ENCODE measurements at places on chromosomes 5 and 9. TPM values are rescaled to one million over a fixed set of nuclear protein-coding genes. Genes with fewer than 3 reads are reported as not detected.

Gene SLC1A3
- 0.87 TPM for total RNA-seq

Gene SVEP1
- 3.9 TPM for total RNA-seq

Gene ZNF366
- 1.0 TPM for total RNA-seq

Gene AIF1L
- total RNA-seq, result 4.2 TPM

Gene FAM221B
- total RNA-seq, result not detected

Gene PCDHGB5
- total RNA-seq, result 4.0 TPM

Gene FRMD3
- total RNA-seq, result 1.7 TPM

GRCh38 chr5:96963267-96963666 lies 27.4 kb downstream of the LNPEP start:
- DNase-seq, result no peak

GRCh38 chr9:7176561-7176960 lies 418.8 kb downstream of the KDM4C start:
- DNase-seq, result no peak

DNA sequence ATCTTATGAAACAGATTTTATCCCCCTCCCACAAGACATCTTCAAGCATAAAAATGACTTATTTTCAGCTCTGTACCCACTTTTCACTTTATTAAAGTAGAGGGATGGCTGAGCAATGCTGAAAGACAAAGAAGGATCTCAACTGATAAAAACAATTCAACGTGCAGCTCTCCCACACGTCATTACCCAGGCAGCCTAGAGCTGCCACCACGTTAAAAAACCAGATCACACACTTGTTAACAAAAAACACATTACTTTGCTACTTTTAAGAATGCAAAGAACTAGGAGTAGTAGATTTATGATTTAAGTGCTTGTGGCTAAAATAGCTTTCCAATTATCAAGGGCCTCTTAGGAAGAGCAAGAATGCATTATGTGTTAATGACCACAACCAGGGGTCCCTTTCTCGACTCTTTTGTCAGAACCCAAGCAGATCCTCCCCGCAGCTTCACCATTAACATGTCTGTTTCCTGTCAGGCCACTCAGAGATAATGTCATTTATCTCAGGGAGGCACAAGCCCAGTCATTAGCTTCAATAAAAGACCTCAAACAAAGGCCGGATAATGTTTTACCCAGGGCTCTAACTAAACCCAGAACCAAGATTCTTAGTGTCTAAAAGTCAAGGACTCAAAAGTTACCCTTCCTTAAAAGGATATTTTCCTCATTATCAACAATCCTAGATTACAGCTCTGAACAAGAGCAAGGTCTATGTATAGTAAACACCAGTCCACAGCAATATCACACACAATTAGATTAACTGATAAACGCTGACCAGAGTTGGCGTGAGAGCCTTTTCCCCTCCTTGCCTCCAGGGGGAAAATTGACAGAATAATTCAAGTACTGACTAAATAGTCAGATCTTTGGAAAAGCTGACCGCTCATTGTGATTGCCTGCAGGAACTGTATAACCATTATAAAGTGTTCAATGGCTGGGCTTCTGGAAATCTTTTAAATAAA lies 7.5 kb downstream of the ZNF608 start:
- no peak for DNase-seq

DNA sequence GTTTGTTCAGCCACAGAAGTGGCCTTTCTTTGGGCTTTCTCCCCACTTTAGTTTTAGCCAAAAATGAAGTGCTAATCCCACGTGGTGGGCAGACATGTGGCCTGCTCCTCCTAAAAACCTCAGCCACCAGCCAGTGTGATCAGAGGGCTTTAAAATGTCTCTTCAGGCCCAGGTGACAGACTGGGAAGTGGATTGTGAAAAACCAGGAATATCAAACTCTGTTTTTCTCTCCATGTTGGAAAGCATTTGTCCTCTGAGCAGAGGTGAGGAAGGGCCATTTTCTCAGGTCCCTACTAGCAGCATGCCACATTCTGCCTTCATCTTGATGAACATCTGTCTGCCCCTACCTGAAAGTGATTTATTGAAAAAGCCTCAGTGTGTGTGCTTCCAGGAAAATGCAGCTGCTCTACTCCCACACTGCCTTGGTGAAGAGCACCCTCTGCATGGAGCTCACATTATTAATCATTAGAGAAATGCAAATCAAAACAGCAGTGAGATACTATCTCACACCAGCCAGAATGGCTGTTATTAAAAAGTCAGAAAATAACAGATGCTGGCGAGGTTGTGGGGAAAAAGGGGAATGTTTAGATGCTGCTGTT lies 181.2 kb upstream of the DMAC1 start:
- DNase-seq, result no peak

DNA sequence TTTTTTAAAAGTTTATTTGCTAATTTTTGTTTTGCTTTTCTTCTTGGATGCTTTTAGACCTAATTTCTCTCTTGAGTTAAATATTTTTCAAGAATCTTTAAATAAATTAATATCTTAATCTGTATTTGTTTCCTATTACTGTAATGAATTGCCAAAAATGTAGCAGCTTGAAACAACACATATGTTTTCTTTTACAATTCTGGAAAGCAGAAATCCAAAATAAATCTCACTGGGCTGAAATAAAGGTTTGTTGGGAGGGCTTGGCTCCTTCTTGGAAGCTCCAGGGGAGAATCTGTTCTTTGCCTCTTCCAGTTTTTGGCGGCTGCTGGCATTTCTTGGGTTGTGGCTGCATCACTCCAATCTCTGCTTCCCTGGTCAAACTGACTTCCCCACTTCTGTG lies 658.1 kb upstream of the ARRDC3 start:
- no peak for DNase-seq

DNA sequence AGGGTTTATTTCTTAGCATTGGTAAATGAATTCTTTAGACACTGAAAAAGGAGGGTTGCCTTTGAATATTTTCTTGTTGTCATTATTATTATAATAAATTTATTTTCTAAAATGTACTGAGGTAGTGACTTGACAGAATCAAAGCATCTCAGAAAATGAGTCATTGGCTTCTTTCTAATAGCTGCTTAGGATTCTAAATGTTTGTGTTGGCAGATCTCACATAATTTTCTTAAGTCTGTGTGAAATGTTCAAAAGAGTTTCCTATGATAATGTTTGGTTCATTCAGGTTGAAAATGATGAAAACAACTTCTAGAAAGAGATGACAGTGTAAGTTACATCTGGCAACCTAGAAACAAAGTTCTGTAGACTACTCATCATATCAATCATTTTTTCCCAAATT lies 69.7 kb downstream of the SH3GL2 start:
- DNase-seq, result no peak

DNA sequence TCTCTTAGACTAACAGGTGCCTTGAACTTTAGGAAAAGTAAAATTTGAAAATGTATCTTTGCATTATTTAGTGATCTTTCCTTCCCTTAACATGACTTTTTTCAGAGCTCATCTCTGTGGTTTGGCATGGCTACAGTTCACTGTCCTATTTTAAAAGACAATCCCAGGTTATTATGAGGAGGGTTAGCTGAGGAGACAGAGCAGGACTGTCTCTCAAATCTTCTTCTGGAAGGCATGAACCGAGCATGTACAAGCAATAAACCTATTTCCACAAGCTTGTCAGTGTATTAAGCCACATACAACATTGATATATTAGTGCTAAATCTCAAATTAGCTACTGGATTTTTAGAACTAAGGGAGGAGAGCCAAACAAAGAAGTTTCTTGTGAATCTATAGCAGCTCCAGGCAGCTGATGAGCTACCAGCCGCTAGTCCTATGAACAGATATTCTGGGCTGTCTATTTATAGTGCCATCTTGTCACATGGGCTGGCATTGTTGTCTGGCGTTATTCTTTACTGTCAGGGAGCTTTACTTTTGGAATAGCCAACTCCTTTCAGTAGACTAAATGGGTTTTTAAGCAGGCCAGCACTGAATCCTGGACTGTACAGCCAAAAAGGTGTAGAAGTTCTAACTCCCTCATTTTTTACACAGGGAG lies 171.2 kb upstream of the ACTBL2 start:
- DNase-seq, result no peak

- no peak for DNase-seq
Observed at GRCh38 chr5:115068239-115069086, 101.2 kb downstream of the TRIM36 start.

DNA sequence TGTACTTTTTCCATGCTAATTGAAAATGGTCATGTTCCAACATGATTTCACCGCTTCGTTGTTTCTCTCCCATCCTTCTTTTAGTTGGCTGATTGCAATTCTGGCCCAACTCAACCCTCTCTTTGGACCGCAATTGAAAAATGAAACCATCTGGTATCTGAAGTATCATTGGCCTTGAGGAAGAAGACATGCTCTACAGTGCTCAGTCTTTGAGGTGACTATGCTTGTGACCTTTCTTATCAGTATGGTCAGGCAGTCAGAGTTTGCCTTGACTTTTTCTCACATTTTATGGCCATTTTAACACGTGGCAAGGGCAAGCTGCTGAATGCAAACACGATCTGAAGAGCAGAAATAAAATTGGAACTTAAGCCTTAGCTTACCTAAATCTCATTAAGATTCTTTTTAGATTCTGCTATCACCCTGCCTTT lies 36.0 kb upstream of the CREBRF start:
- no peak for DNase-seq

GRCh38 chr5:67059744-67060490 lies 136.7 kb downstream of the CD180 start:
- DNase-seq, result no peak

GRCh38 chr9:124941679-124942561 lies 1.0 kb upstream of the GOLGA1 start:
- DNase-seq, result peak; percentile 50

- DNase-seq, result peak; percentile 11
Observed at GRCh38 chr9:134320868-134321471, 5.3 kb upstream of the RXRA start.

DNA sequence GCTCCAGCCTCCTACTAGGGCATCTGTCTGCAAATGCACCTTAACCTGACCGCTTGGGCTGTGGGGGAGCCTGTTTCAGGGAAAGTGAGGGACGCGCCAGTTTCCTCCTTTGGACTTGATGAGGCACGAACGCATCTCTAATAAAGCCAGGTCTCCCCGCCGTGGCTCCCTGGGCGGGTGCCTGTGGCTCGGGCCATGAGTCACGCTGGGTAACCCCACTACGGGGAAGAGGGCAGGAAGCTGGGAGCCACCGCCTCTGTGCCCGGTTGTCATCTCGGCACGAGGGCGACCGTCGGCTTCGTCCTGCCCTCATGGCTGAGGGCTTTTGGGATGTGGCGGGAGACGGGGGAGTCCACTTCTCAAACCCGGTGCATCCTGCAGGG lies 12.1 kb downstream of the NOTCH1 start:
- no peak for DNase-seq

DNA sequence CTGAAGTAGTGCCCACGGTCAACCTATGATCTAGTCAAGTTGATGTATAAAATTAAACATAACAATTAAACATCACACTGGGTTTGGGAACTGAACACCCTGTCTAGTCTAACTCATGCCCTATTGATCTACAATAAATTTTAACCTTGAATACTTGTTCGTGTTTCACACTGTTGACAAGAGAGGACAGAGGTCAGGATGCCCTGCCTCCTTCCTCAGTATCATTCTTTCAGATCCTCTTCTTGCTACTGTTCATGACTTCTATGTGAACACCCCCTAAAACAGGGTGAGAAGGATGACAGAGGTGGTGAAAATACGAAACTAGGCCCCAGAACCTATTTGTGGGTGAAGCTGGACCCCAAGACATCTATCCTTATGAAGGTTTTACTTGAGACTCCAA lies 8.1 kb upstream of the MAT2B start:
- no peak for DNase-seq

GRCh38 chr9:130239741-130240241 lies 25.8 kb upstream of the HMCN2 start:
- peak; percentile 12 for DNase-seq

DNA sequence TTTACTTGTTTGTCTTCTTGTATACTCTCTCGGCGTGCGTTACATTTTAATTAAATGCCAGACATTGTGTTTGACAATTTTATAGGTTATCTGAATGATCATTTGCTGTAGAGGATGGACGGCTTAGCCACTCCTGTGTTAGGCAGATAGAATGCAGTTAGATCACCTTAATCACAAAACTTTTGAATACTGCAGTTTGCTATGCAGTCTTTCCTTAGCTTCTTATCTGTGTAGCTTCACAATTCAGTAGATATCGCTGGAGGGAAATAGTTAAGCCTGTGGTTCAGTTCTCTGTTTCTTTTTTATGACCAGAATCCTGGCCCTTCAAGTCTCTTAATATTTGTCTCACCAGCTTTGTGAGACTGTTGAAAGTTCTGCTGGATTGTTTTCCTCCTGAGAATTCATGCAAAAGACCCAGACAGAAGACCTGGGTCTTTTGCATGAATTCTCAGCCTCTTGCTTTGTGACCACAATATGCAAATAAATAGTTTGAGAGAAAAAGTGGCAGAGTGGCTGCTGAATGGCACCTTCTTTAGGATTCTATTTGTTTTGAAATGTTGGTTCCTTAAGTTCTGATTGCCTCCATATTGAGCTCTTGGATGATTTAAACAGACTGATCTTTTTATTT lies 40.2 kb downstream of the RASA1 start:
- no peak for DNase-seq

DNA sequence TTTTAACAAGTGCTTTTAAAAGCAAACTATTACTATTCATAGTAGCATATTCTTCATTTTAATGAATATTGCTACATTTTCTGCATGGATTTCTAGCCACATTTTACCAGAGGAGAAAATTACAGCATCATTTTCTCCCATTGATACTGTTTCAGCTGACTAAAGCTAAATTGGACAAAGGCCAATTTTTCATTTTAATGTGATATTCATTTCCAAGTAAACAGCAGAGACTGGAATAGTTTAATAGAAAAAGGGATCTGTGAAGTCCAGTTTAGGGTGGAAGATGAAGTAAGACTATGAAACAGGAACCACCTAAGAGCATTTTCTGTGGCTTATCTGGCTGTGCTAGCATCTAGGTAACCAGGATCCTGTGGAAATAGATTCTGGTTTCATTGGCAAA lies 128.1 kb downstream of the GIN1 start:
- DNase-seq, result no peak

GRCh38 chr9:1354086-1354485 lies 303.9 kb downstream of the DMRT2 start:
- no peak for DNase-seq

DNA sequence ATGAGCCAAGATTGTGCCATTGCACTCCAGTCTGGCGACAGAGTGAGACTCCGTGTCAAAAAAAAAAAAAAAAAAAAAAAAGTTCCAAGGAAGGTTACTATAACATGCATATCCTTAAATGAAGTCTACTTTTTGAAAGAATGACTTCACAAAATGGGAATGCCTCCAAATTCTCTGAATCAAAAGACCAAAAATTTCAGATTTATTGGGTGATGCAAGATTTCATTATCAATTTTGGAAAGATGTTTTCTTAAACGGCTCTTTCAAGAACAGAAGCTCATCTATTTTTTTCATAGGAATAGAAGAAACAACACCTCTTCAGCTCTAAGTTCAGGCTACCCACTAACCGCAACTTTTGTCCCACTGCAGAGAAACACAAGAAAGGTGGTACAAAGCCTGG lies 69.9 kb downstream of the AUH start:
- no peak for DNase-seq

Measured in pancreas (tissue), 10 donors.